ENCODE measurements at places on chromosomes 12 and 14.

DNA sequence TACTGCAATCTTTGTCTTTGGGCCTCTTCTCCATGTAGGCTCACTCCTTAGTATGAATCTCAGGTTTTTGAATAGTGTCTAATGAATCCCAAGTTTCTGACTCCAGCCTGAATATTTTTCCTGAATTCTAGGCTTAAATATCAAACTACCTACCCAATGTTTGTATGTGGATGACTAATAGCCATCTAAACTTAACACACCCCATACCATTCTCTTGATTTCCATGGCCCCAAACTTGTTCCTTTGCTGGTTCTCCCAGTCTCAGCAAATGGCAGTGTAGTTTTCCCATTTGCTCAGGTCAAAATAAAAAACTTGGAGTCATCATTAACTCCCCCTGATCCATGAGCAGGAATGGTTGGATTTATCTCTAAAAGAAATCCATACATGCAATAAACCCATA lies 18.8 kb upstream of the SDR39U1 start:
- no peak for DNase-seq

- DNase-seq, result no peak
Measured at GRCh38 chr14:87052646-87053225, 940.2 kb downstream of the GALC start.

DNA sequence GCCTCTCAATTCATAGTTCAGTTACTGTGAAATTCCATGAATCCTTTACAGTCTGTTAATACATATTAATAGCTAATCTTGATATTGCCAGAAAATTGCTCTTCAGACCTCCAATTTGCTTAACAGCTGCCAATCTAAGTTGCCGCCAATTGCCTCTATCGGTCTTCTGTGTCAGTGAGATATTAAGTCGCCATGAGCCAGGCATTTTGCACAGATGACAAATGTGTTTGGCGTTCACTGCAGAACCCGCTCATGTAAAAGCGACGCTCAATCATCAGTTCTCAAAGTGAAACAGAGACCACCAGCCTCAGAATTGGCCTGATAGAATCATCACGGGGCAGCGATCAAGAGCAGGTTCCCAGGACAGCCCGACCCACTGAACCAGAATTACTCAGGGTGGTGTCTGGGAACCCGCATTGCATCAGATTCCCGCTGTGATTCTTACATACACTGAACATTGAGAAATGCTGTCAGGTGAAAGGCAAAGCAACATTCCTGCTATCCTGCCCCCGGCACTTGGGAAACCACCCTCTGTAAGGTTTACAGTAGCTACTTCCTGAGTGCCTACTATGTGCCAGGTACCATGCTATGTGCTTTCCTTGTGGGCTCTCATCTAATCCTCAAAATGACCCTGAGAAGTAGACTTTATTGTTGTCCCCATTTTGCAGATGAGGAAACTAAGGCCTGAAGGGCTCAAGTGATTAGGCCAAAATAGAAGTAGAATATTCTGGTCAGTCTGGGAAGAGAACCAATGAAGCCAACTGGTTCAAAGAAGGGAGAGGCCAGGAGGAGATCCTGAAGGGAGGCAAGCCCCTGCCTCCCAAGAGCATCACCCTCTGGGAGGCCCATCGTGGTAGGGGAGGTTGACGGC lies 216.4 kb downstream of the SLC41A2 start:
- DNase-seq, result no peak

- DNase-seq, result no peak
Measured at GRCh38 chr12:1993871-1994371, 10.3 kb downstream of the DCP1B start.

GRCh38 chr12:52581481-52581880 lies 7.8 kb upstream of the KRT74 start:
- no peak for DNase-seq

DNA sequence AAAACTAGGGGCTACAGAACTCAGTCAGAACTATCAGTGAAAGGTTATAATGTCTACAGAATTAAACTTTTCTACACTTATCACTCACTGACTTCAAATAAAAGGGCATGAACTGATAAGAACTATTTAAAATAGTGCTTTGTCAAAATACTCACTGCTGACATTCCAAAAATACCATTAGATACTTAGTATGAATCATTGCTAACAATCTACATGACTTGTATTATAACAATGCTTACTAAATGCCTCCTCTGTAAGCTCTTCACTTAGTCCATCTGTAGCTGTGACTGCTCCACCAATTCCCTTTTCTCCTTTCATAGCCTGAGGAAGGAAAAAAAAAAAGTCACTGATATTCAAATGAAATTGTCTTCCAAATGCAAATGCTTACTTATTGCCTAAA lies 17.0 kb downstream of the NFYB start:
- no peak for DNase-seq

DNA sequence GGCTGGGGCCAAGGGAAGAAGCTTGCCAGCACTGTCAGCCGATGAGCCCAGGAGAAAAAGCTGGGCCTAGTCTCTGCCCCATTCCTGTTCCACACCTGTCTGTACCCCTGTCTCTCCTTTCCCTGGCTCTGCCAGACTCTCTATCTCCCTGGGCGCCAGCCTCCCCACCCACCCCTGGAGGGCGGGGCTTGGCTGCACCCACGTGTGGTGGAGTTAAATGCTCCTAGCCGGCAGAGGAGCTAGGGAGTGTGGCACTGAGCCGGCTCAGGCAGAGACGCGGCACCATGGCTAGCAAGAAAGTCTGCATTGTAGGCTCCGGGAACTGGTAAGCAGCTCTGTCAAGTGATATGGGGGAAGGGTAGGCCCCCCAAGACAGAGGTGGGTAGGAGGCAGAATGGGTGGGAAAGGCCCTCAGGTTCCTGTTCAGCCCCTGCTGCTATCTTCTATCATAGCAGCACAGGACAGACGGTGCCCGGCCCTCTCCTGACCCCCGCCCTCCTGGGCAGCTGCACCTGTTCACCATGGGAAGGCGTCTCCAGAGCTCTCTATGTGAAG lies at the start of gene GPD1:
Gene GPD1, plus strand, starts transcription at position 242 of the 555 bp plus-strand sequence. Its CDS starts 43 bp downstream, at position 285.
- DNase-seq, result no peak
